ENCODE measurements at places on chromosomes 13 and 19. TPM values are rescaled to one million over a fixed set of nuclear protein-coding genes. Genes with fewer than 3 reads are reported as not detected.

ALOX5AP gene
- polyA plus RNA-seq, result 3.9 TPM

ZNF665 gene
- polyA plus RNA-seq, result 9.1 TPM

ZNF627 gene
- 47.8 TPM for polyA plus RNA-seq

HIPK4 gene
- 0.06 TPM for polyA plus RNA-seq

DIRAS1 gene
- polyA plus RNA-seq, result 3.4 TPM

IL17D gene
- 13.8 TPM for polyA plus RNA-seq

ADAMTS10 gene
- polyA plus RNA-seq, result 60.2 TPM

CYP4F12 gene
- 2.0 TPM for polyA plus RNA-seq

GPR12 gene
- polyA plus RNA-seq, result not detected

SLC15A1 gene
- polyA plus RNA-seq, result 12.9 TPM

RLN3 gene
- not detected for polyA plus RNA-seq

TMTC4 gene
- 34.9 TPM for polyA plus RNA-seq

LMO7 gene
- 90.6 TPM for polyA plus RNA-seq

GPR42 gene
- polyA plus RNA-seq, result not detected

TJP3 gene
- 16.0 TPM for polyA plus RNA-seq

LGALS7B gene
- polyA plus RNA-seq, result not detected
